ENCODE measurements at places on chromosomes 6 and 20. TPM values are rescaled to one million over a fixed set of nuclear protein-coding genes. Genes with fewer than 3 reads are reported as not detected.

DNA sequence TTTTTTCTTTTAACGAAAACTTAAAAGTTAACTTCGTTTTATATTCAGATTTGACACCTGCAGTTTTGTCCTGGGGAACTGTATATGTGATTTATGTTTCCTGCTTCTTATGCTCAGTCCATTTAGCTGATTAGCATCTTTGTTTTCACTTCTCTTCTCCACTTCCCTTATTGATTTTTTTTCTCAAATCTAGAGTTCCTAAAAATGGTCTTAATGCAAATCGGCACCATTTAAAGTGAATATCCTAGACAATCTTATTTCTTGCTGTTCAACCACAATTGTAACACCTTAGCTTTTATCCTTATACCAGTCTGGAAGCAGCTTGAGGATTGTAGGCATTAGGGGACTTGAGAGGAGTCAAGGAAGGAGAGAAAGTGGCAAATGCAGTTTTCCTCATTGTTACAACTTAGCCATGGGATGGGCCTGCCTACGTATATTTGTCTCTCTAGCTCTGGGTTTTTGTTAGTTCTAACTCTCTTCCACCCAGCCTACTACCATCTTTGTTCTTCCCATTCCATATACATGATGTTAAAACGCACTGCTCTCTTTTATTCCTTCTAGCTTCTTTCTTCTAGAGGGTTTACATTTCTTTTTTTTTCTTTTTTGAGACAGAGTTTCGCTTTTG, 8.5 kb downstream of the QRSL1 start:
- peaks cover 6% of the 10 kb centered on the region for H3K36me3 ChIP-seq
- no peak overlapping the region for H3K27ac ChIP-seq
- no peak overlapping the region for H3K4me3 ChIP-seq

GRCh38 chr6:96237638-96238347, 222.0 kb downstream of the FUT9 start:
- H3K27me3 ChIP-seq = no peaks in the 10 kb centered on the region
- H3K4me3 ChIP-seq = no peak overlapping the region
- no peak overlapping the region for H3K27ac ChIP-seq
- no peaks in the 10 kb centered on the region for H3K4me1 ChIP-seq
- DNase-seq = no peak
- no peaks in the 10 kb centered on the region for H3K36me3 ChIP-seq

The DOK5 gene
- total RNA-seq = 5.4 TPM

The SLC52A3 gene
- total RNA-seq = 10.9 TPM

The TMEM200A gene
- 17.9 TPM for total RNA-seq

Measured in kidney (tissue), 22 donors.